Epithelial cell of proximal tubule (primary cell): ENCODE measurements at places on chromosomes 5 and 9.

- no peak for DNase-seq
These were observed 34.9 kb upstream of the BASP1 start for GRCh38 chr5:17182494-17182893.

- no peak for DNase-seq
These were observed 59.4 kb downstream of the NDUFAF2 start for GRCh38 chr5:61004448-61004847.

GRCh38 chr5:66207800-66208561 is 63.9 kb downstream of the SREK1 start:
- no peak for DNase-seq

GRCh38 chr5:131112424-131112823 is 52.6 kb downstream of the HINT1 start:
- no peak for DNase-seq

DNA sequence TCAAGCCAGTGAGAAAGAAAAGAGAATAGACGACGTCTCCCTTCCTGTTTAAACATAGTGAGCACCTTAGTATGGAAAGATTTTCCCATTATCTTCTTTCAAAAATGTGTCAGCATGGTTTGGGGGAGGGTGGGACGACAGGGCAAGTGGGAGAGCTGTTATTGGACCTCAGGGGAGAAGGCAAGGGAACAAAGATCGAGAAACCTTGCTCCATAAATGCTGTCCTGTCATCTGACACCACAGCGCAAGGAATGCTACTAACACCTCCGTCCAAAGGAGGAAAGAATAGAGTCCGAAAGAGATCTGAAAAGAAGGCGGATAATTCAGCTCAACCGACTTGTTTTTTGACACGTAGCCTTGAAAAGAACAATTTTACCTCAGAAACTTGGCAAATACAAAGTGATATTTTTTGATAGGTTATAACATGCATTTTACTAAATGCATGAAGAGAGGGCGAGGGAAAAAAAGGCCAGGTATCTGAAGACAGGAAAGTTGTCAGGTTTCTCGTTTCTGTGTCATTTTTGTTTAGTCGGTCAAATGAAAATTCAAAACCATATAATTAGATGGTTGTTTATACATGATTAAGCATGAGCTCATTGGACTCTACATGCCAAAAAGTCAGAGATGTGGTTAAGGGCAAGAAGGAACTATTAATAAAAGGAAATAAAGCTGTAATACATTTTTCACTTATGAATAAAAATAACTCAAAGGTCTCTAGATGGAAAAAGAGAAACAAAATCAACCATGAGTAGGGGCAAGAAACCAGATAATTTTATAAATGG is 155.7 kb downstream of the GLIS3 start:
- no peak for DNase-seq

DNA sequence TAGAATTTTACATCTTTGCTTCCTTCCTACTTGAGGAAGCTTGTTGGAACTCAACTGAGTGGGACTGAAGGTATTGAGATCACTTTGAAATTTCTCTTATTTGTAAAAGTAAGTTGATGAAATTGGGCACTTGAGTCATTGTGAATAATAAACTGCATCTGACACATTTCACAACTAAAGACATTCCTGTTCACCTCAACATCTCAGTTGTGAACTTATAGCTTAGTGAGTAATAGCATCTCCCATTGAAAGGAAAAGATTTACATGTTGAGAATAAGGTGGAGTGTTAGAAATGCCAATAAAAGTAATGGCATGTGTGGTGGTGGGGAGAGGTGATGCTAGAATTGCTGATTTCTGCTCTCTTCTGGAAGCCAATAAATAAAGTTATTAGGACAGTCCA is 145.0 kb downstream of the SLC24A2 start:
- no peak for DNase-seq

DNA sequence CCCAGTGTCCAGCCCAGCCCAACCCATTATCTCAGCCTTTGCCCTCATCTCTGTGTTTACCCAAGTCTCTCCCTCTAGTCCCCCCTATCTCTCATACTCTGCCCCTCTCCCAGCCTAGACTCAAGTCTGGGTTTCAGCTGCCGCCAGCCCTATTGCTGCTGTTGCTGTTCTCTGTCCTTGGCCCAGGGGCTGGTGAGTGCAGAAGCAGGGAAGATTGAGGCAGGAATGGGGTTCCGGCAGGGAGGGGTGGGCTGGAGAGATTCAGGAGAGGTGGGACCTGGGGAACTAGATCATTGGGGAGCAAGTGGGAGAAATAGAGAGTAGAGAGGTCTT is 702 bp downstream of the TMEM8B start:
- DNase-seq, result no peak

DNA sequence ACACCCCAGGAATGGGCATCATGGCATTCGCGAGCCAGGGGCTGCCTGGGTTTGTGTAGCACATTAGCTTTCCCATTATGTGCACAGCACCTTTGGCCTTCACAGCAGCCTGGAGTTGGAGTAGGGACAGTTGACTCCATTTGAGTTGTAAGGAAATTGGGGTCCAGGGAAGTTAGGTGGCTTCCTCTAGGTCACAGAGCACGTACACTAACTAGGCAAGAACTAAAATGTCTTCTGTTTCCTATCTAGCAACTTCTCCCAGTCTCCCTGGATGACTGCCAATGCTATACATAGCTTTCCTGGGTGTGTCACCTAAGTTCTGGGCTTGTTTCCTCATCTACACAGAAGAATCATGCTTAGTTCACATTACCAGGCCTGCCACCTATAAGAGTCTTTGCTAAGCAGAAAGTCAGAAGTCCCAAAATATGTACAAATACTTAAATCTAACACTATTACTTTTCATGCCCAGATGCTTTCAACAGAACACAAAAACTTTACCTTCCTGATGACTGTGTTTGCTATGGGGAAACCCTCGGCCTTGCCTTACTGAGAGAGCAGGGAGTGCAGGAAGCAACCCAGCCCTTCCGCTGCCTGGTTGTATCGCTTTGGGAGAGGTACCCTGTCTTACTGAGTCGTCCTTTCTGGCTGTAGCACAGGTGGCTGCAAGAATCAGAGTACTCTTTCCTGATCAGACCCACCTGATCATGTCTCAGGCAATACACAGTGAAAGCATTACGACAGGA is 12.0 kb downstream of the MACROH2A1 start:
- no peak for DNase-seq

DNA sequence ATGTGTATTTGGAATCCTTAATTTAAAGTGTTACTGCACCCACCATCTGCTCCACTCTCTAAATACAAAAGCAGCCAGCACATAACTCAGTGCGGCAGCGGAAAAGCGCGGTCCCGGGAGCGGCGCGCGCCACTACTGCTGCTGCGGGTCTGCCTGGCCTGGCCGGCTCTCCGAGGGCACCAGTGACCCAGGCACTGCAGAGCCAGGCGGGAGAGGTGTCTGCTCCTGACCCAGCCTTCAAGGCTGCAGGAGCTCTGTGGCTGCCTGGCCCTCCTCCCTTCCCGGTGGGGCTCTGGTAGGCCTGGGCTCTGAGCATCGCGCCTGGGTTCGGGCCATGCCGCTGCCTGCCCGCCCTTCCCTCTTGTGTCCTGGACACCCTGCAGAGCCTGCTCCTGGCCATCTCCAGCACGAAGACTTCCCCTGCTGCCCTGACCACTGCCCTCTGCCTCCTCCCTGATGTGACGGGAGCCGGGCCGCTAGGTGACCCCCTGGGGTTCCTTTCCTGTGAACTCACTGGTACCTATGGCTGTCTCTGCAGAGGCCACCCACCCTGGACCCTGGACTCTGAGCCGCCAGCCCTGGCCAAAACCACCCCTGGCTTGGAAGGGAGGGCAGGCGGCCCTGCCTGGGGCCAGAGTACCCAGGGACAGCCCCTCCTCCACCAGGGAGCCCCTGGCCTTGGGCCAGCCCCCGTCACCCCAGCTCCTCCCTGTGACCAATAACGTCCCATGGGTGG is 32.8 kb upstream of the UBAC1 start:
- no peak for DNase-seq

- no peak for DNase-seq
These were observed 87.1 kb downstream of the SLC38A9 start for GRCh38 chr5:55624841-55625588.

- peak; percentile 32 for DNase-seq
These were observed 16.2 kb downstream of the SIL1 start for GRCh38 chr5:139181835-139182452.

DNA sequence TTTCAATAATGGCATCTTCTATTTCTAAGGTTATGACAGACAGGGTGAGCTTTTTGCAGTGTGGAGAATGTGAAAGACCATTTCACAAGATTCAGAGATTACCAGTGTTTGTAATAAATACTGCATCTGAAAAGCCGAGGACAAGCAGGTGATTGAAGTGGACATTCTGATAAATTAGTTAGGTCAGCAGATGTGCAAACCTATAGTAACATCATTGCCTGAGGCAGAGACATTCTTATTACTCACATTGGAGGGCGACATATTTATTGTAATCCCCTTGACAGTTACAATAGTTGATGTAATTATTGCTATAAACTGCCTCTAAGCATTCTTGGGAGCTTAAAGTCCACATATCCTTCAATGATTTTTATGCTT is 3.3 kb downstream of the RASGRF2 start:
- no peak for DNase-seq

- DNase-seq, result no peak
These were observed 92.3 kb downstream of the LMX1B start for GRCh38 chr9:126705767-126706697.

DNA sequence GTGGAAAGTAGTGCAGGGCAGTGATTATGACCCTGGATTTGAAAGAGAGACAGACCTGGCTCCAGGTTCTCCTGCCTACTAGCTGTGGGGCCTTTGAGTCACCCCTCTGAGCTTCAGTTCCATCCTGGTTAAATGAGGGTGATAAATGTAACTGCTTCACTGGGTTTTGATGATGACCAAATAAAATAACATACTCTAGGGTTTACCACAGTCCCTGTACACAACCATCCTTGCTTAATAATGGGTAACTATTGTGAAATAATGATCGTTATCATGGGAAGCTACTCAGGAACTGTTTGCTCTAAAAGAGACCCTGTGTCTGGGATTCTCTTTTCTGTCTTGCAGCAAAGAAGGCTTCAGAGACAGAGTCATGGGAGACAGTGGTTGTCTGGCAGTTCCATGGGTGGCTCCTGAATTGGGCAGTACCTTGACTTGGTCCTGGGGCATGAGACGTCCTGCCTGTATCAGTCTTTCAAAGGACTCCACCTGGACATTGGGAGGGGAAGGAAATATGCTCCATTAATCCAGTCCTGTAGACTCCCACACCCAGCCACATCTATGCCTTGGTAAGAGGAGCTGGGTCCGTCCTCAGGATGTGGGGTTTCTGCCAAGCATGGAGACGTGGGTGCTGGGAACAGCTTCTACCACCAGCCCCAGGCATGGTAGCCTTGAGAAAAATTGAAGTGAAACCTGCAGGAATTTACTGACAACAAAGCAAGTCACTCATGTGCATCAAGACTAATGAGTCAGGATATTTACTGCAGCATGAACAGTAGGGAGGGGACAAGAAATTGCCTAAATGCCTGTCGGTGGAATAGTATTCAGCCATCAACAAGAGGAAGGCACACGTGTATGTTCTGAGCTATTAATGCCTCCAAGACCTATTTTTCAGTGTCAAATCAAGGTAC is 23.4 kb downstream of the AKNA start:
- peak; percentile 98 for DNase-seq

GRCh38 chr5:4255441-4255840 is 659.8 kb downstream of the IRX1 start:
- DNase-seq, result no peak

GRCh38 chr5:157990583-157991181 is 131.7 kb upstream of the CLINT1 start:
- no peak for DNase-seq

DNA sequence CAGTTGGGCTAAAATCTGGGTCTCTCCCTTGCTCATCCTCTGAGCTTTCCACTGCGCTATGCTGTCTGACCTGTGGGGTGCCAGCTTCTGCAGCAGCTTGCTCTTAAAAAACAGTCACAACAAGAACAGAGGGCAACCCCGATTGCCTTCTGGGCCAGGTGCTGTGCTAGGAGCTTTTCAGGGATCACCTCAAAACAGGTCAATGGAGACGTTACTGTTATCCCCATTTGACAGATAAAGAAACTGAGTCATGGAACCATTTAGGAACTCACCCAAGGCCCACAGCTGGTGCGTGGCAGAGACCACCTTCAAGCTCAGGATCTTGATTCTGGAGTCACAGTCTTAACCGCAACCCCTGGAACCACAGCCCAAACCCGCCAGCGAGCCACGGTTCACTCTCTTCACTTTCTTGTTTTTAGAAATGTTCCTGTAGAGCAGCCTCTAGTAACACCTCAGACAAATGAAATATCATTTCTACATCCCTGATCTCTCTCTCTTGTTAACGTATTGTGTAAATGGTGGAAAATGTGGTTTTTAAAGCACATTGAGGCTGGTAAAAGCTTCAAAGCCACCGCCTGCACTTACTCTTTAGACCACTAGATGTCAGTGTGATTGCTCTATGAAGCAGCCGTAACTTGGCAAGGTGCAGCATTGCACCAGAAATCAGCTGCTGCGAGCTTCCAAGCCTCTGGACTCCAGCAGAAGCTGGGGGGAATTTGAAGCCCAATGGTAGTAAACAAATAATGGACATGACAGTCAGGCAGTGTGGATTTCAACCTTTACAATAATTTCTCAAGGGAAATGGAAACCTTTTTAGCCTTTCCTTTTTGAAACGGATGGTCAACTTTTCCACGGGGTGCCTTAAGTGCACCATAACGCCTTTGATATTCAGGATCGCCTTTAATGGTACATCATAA is 1.7 kb downstream of the FYB1 start:
- peak; percentile 36 for DNase-seq

GRCh38 chr9:84542554-84542953 is 127.0 kb upstream of the NTRK2 start:
- no peak for DNase-seq

DNA sequence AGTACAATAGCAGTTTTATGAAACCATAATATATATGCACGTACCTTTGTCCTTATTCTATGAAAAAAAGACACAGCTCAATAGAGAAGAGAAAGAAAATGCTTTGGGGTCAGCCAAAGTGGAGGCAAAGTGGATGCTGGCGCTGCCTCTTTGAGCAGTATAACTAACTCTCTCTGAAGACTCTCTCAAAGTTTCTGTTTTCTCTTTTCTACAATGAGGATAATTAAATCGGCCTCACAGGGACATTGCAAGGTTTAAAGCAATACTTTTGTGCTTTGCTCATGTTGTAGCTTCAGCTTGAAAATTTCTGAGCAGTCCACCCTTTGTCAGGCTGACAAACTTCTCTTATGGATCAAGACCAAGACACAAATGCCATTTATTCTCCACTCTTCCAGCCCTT is 455.1 kb upstream of the MPDZ start:
- DNase-seq, result no peak

DNA sequence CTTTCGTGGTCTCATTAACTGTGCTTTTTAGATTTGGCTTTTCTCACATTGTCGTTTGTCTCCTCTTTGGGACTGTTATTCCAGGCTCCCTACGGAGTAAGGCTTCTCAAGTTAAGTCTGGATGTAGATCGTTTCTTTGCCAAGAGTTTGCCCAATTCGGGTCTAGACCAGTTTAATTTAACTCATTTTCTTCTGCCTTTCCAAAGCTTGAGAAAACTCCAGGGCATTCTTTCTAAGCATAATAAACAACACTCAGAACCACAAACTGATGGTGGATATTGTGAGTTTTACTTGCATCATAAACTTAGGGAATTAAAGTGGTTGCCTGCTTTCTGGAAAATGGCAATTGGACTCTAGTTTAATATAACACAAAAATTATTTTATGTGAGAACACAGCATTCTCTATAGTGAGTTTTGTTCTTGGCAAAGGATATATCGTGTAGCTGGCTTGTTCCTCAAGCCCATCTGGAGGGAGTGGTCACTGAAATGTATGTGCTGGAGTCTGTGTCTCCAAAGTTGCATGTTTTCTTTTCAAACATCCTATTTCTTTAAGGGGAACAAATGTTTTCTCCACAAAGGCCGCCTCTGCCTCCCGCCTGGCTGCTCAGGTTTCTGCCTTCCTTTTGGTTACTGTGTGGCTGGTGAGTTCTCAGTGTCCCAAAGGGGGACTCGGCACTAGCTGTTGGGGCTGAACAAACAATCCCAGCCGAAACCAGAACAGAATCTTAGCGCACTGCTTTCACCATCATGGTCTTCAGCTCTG is 211.3 kb upstream of the FBN2 start:
- no peak for DNase-seq
